ENCODE measurements at places on chromosomes 7 and 10. TPM values are rescaled to one million over a fixed set of nuclear protein-coding genes. Genes with fewer than 3 reads are reported as not detected.

The GPR26 gene
- not detected for total RNA-seq

The DLX6 gene
- total RNA-seq: not detected

The CYP2C19 gene
- not detected for total RNA-seq

The OR2A12 gene
- not detected for total RNA-seq

The SLC18A3 gene
- total RNA-seq: not detected

The MBL2 gene
- total RNA-seq: not detected

The OGDH gene
- 117 TPM for total RNA-seq

The NRAP gene
- total RNA-seq: not detected

The PRKCQ gene
- not detected for total RNA-seq

- no peak for DNase-seq
Measured at GRCh38 chr10:17716161-17716560, 35.8 kb upstream of the TMEM236 start.

DNA sequence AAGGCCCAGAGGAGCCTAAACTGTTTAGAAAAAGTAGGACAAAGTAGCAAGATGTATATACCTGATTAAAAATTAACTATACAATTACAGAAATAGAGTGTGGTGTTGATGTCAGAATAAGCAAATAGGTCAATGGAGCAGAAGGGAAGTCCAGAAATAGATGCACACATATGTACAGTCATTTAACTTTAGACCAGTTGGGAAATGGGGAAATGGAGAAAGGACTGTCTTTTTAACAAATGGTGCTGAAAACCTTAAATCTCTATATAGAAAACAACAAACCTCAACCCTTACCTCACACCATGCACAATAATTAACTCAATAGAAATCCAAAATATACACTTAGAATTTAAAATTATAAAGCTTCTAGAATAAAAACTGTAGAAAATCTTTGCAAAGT is 72.2 kb downstream of the CH25H start:
- DNase-seq: no peak

DNA sequence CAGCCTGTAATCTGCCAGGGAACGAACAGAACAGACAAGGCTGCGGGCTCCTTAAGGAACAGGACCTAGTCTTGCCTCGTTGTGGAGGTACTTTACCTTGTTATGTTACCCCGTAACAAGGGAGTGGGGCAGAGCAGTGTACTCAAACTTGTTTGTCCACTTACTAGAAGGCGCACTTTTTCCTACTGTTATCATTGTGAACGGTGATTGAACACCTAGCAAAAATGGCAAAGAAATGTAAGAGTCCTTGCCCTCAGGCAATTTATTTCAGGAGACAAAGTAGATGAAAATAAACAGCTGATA is 620 bp upstream of the IMPDH1 start:
- DNase-seq: no peak

- no peak for DNase-seq
Measured at GRCh38 chr10:971150-971542, 17.1 kb upstream of the GTPBP4 start.

GRCh38 chr10:102066399-102067088 is 1.4 kb downstream of the HPS6 start:
- DNase-seq: no peak

- no peak for DNase-seq
Measured at GRCh38 chr10:126561921-126562680, 108.4 kb downstream of the C10orf90 start.

DNA sequence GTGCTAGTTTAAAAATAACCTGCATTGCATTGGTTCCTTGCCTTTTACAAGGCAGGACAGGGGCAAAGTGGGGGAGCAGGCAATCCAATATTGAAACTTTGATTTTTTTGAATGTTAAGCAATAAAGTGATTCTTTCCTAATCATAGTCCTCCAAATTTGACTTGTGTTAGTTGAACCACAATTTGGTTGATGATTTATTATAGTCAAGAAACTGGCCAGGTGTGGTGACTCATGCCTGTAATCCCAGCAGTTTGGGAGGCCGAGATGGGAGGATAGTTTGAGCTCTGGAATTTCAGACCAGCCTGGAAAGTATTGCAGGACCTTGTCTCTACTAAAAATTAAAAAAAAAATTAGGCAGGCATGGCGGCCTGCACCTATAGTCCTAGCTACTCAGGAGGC is 27.9 kb upstream of the ABLIM1 start:
- no peak for DNase-seq

- peak; percentile 76 for DNase-seq
Measured at GRCh38 chr10:78215645-78216044, 182.0 kb downstream of the RPS24 start.

- no peak for DNase-seq
Measured at GRCh38 chr7:11191081-11191480, 217.4 kb downstream of the PHF14 start.

DNA sequence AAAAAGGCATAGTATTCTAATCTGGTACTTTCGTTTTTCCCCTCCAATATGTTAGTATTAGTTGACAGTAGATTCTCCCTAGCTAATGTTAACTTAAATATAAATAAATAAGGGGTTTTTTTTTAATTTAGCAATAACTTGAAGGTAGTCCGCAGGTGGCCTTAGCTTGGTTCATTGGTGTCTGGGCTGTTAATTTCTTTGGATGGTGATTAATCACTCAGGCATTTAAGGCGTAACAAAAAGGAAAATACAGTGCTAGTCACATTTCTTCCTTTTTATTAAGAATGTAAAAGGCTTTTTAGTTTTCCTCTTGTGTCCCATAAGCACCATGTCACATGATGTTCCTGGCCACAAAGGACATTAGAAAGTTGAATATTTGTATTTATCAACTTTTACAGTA is 161.0 kb upstream of the POT1 start:
- DNase-seq: no peak

DNA sequence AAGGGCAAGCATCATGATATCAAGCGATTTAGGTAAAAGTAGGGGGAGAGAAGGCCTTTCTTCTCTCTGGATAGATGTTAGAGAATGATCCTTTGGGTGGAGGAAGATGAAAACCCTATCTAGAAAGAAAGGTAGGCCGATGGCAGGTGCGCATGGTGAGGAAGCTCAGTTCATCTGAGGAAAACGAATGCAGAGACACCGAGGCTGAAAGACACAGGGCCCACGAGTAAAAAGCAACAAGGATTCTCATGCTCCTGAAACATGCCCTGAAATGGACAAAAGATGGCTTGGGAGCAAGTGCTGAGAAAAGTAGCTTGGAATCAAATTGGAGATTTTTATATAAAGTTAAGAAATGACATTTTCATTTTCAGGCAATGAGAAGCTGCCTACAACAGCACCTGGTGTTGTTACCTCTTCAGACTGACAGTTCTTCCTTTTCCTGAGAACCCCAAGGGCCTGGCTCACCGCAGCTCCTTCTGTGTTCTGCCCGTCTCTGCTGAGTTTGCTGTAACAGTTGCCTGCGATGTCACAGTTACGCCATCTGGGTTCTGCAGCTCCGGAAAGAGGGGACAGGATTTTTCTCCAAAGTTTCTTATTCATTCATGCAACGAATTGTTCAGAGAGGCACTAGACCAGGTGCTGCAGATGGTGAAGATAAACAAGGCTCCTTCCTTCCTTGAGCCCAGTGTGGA is 402.0 kb upstream of the KLF6 start:
- DNase-seq: no peak

DNA sequence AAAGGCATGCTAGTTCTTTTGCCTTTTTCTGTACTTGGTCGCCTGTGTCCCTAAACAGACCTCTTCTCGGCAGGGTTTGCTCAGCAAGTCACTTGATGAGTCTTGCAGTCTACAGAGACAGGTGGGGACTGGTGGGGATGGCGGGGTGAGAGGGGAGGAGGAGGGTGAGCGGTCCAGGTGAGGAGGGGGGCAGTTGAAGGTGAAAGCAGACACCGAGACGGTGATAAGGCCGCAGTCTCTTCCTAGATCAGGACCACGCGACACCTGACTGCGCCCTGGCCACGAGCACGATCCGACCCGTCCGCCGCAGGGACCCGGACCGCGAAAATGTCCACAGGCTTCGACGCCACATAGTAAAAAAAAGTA is 566 bp downstream of the ASNS start:
- DNase-seq: no peak

DNA sequence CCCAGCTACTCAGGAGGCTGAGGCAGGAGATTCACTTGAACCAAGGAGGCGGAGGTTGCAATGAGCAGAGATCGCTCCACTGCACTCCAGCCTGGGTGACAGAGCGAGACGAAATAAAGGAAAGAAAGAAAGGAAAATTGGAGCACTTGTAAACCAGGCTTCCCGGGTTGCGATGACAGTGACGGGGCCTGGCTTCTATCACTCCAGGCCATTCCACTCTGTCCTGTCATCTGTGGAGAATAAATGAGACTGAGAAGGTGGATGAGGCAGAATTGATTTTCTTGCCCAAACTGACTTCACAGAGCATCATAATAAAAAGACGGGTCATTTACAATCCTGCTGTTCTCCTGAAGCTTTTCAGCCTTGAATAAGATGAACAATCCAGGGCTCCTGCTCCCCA is 12.1 kb upstream of the KPNA7 start:
- DNase-seq: no peak

GRCh38 chr10:78720091-78720490 is 348.7 kb upstream of the ZMIZ1 start:
- DNase-seq: no peak

DNA sequence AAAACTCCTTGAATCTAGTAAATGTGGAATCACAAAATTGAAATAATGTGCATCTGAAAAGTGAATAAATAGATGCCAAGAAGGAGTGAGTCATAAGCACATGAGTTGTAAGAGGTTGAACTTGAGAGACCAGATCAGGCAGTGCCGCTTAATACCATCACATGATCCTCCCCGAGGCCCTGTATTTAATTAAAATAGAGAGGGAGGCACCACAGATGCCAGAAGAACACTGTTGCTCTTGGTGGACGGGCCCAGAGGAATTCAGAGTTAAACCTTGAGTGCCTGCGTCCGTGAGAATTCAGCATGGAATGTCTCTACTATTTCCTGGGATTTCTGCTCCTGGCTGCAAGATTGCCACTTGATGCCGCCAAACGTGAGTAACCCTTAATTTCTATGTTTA is at the start of gene GPNMB:
GPNMB (plus strand) TSS at position 221 of the 400 bp plus-strand sequence; CDS start at position 304, 83 bp downstream.
- peak; percentile 74 for DNase-seq

DNA sequence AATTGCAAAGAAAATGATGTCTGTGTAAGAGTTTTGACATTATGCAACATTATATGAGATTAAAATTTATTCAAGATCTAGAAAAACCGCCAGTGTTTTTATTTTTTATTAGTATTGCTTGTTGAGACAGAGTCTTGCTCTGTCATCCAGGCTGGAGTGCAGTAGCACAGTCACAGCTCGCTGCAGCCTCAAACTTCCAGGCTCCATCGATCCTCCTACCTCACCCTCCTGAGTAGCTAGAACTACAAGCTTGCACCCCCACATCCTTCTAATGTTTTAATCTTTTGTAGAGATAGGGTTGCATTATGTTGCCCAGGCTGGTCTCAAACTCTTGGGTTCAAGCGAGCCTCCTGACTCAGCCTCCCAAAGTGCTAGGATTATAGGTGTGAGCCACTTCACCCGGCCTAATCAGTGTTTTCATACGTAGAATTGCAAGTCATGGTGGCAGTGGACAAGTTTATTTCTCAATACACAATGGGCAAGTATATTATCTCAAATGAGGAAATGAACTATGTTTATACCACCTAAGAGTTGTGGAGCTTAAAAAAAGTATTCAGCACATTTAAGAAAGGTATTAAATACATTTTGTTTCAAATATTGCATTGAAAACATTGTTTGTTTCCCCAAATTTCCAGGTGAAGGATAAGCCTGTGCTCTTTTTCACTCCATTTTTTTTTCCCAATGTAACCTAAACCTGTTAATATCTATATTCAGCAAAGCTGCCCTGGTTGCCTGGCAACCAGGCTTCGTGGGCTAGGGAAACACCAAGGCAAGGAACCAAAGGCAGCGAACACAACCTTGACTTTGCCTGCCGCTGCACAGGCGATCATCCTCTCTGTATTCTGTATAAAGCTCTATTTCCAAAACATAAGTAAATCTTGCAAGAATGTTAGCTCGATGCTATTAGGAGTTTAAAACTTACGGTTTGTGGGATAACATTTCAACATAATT is 163.9 kb downstream of the CACNB2 start:
- DNase-seq: no peak

DNA sequence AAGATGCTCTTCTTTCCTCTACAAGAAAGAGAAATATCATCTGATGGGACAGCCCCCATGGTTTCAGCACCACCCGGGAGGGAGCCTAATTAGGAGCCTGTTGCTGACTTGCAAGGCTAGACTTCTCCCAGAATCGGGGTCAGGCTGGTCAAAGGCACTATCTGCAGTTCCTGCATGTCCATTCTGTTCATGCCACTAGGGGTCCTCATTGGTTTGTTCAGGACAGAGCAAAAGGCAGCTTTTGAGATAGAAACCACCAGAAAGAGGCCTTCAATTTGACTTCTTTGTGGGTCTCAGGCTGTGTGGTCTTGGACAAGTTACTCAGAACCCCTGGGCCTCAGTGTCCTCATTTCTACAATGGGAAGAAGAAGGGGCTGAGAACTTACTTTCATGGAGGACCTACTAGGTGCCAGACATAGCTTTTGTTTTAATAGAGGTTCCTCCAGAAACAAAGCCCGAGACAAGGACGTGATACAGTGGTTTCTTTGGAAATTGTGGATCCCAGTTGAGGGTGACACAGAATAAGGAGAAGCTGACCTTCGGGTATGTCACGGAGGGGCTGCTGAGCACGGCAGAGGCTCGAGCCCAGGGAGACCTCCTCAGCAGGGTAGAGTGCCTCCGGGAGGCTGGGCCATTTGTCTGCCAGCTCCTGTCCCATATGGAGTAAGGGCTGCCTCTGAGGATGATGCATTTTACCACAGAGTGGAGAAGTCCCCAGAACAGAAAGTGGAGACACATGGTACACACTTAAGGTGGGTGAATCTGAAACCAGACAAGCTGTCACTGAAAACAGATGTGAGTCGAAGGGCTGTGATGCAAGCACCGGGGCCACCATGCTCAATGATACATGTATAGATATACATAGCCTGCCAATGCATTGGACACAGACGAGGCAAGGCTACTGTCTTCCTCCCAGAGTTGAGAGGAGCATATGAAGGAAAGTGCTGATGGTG is 33.1 kb upstream of the NEUROD6 start:
- no peak for DNase-seq

DNA sequence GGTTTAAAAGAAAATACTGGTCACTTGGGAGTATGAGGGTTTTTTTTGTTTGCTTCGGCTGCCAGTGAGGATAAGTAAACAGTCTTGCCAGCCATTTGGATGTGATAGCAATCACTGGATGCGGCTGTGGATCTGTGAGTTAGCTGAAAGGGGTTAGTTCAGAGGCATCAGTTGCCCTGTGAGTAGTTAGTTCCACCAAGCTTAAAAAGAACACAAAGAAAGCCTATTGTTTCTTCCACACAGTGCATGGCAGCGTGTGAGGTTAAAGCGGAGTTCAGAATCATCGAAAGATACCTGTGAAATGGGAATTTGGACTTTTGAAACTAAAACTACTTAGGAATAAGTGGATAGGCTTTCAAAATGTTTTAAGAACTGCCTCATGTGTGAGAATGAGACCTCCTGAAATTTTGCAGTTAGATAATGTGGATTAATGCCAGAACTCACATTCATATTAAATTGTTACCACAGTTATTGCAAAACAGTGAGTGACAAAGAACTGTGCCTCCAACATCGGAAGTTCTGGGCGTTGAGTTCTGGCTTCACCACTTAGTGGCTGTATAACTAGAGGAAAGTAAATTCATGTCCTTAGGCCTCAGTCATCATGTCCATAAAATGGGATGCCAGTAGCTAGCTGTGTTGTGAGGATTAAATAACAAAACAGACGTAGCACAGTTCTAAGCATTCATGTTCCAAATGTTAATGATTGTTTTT is 31.3 kb downstream of the KIAA1217 start:
- no peak for DNase-seq

Measured in ascending aorta (tissue), 2 donors.